Activated T-helper 1 cell treated with anti-CD3 and anti-CD28 coated beads, Interleukin-2, amount 50 U/mL, for 16 hours (primary cell): ENCODE measurements at places on chromosomes 3 and 15.

- no peak for DNase-seq
Measured at GRCh38 chr3:67657192-67657591, 2.8 kb upstream of the SUCLG2 start.

DNA sequence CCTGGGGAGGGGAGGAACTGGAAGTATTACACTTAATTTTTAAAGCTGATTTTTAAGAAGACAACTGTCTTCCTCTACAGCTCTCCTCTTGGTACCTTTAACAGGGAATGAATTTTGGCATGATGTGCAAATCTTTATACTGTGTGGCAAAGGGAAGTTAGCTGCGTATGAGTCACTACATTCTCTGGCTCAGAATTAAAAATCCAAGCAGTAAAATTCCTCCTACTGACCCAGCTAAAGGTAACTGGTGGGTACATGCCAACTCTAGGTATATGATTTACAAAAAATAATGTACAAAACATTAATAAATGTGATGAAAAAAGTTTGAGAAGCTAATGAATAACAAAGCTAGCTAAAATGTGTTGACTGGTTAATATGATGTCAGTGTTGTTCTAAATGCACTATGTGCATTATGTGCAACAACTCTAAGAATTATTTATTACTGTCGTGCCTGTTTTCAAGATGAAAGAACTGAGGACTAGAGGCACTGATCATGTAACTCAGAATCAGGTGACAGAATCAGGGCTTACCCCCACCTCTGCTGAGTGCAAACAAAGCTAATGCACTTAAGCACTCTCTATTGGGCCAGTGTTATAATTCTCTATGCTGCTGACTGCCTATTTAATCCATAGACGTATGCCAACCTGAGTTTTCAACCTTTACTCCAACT lies 194.7 kb upstream of the CADPS start:
- no peak for DNase-seq

- peak; percentile 12 for DNase-seq
Measured at GRCh38 chr3:15557511-15557946, 36.0 kb upstream of the COLQ start.

GRCh38 chr3:71563827-71564226 lies 19.7 kb downstream of the FOXP1 start:
- DNase-seq = no peak

DNA sequence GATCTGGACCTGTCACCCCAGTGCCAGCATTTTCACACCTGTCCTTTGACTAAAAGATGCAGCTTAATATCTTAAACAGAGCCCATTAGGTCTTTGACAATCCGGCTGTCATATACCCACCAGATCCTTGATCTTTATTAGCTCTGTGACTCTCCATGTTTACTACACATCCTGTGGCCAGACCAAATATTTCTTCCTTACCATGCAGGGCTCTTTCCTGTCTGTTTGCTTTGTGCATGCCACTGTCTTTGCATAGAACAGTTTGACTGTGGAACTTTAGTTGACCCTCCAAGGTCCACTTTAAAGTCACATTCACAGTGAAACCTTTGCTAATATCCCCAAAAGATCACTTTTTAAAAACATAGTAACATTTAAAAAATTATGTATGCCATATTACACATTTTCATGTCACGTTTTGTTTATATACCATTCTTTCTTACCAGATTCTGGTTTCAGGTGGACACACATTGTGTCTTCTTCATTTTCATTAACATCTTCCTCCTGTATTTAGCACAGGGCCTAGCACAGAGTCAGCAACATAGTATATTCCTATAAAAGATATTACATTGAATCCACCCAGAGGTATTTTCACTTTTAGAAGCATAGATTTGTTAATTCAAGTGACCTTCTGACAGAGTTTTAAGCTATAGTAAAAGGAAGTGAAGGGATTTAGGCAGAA lies 95.8 kb downstream of the RAP2B start:
- DNase-seq = no peak

DNA sequence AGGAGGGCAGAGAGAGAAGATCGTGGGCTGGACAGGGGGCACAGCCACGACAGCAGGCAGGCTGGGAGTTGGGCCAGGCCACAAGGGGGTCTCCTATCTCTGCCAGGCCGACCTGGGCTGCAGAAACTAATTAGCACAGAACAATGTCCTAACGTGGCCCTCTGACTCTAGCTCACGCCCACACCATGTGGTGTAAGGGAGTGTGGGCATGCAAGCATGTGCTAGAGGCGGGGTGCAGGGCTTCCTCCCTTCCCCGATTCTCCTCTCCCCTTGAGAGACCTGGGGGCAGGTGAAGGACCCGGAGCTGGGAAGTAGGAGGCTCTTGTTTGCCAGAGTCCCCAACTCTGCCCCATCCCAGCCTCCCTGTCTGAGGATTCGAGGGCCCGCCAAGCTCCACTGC lies 65.5 kb downstream of the LINGO1 start:
- DNase-seq = no peak

GRCh38 chr3:126107203-126107939 lies 23.4 kb upstream of the SLC41A3 start:
- no peak for DNase-seq
